ENCODE measurements at places on chromosomes 11 and 22.

GRCh38 chr22:41914611-41915034, 251 bp downstream of the SHISA8 start:
- no peak for DNase-seq

DNA sequence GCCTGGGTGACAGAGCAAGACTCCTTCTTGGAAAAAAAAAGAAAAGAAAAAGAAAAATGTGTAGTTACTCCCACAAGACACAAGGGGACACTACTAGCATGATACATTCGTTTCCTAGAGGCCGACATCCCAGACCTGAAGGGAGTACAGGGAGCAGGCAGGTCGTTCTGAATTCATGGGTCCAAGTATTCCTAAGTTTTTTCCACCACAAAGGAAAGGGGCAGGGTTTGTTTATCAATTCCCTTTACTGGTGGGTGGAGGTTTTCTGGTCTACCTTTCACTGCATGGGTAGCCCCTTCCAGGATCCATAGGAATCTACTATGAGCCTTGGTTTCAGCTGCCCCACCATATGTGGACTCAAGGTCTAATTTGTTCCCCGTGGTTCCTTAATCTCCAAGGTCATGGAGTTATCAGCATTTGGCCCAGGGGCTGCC, 11.8 kb downstream of the TIGD3 start:
- DNase-seq, result peak; percentile 69

DNA sequence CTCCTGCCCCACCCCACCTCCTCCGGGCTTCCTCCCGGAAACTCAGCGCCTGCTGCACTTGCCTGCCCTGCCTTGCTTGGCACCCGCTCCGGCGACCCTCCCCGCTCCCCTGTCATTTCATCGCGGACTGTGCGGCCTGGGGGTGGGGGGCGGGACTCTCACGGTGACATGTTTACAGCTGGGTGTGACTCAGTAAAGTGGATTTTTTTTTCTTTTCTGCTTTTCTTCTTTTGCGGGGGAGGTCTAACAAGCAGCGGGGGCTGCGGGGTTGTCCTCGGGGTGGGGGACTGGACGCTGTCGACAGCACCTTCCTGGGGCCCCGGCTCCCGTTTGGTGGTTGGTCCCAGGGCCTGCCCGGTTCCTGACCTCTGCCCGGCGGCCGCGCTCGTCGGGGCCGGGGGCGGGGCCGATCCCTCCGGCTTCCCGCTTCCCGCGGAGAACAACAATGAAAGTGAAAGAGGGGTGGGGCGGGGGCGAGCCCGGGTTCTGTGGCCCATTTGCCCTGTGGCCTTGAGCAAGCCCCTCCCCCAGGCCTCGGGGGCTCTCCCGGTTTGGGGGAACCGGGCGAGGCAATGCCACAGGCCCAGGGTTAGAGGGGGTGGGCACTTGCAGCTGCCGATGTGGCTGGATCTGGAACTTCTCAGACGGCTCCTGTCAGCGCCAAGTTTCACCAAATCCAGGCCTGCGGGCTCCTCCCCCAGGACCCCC, 975 bp upstream of the MDK start:
- peak; percentile 44 for DNase-seq

GRCh38 chr11:121213362-121213893, 79.1 kb upstream of the SC5D start:
- DNase-seq, result no peak

GRCh38 chr11:119091966-119092879, 7.5 kb downstream of the HMBS start:
- DNase-seq, result no peak

- peak; percentile 81 for DNase-seq
These were observed 56.0 kb downstream of the DCUN1D5 start for GRCh38 chr11:103035791-103036434.

GRCh38 chr11:44743959-44744557, 17.3 kb downstream of the TSPAN18 start:
- no peak for DNase-seq

GRCh38 chr11:78535027-78535426, 39.6 kb downstream of the NARS2 start:
- DNase-seq, result no peak

DNA sequence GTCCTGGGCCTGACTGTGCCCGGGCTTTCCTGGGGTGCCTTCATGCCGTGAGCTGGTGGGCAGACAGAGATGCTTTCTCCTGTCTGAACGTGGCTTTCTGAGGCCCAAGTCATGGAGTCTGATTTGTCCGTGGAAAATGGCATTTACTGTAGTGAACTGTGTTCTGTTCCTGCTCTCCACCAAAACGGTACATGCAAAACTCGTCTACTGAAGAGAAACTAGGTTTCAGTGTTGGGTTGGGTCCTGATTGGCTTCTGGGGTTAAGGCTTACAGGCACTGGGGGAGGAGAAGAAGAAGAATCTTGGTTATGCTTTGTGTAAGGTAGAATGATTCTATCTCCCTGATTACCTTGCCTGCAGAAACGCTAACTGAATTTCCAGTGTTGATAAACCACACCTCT, 541.7 kb downstream of the NTM start:
- DNase-seq, result no peak

- DNase-seq, result no peak
These were observed 3.5 kb downstream of the ARRB1 start for GRCh38 chr11:75347781-75348566.

DNA sequence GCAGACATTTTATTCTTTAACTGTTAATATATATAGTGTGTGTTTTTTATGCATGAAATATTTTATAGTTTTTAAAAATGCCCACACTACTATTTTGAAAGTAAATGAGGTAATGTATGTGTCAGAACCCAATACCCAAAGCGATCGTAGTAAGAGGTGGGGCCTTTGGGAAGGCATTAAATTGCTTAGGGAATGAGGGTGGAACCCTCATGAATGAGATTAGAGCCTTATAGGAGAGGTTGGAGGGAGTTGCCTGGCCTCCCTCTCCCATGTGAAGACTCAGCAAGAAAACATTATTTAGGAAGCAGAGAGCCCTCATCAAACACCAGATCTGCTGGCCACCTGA, 11.1 kb downstream of the KLHL35 start:
- DNase-seq, result no peak

DNA sequence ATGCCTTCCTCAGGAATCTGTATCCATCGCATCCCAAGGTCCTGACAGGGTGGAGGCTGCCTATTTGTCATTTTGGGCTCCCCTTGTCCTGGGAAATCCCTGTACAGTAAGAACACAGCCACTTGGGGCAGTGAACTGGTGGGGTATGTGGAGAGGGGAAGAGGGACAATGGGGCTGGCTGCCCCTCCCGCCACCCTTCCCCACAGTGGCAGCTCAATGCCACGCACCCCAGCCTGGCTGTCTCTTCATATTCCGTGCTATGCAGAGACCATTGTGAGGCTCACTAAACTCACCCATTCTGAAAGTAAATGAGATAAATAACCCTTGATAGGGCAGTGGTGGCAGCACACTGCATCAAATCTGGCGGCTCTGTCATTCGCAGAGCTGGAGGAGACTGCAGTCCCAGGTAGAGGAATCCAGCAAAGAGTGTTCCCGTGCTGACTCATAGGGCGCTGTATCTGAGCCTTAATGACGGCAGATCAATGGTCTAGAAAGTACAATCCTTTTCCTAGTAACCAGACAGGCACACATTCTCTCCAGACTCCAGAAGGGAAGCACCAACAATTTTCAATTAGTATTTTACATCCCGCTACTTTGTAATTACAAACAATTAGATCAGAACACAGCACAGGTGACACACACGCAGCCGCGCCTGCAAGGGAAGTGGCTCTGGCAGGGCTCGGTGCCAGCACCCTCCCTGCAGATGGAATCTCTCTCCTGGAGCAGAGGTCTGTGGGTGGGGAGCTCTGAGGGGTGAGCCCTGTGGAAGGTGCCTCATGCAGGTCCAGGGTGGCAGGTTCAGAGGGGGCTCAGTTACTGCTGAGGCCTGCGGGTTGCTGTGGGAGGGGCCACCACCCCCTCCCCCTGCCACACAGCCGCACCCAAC, 167.9 kb upstream of the B3GAT1 start:
- no peak for DNase-seq

DNA sequence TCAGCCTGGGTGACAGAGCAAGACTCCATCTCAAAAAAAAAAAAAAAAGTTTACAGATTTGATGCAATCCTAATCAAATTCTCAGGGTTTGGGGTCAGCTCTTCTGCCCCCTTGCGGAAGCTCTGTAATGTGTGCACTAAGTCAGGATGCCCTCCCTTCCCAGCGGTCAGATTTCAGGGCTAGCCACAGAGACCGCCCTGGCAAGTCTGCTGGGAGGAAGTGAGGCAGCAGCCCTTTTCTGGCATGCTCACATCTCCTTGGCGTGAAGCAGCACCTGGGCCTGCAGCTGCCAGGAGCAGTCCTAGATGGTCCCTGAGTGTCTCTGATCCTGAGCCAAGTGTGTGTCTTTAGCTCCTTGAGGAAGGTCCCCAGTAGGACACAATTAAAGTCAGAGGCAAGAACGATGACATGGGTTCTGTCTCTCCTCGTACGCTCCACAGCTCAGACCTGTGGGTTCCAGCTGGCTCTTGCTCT, 10.9 kb upstream of the APOBEC3C start:
- DNase-seq, result peak; percentile 87

DNA sequence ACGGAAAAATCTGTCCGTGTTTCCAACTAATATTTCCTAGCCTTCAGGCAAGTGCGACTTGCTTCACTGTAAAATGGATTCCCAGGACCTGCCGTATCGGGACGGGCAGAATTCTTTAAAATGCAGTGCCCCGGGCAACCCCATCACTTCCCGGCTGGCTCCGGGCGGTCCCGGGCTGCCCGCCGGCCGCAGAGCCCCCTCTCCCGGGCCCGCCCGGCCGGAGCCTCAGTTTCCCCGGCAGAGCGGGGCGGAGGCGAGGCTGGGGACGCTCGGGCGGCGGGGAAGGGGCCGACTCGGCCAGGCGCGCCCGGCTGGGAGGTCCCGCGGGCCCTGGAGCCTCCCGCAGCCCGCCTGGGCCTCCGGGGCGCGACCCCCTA, 84.2 kb upstream of the WNT7B start:
- no peak for DNase-seq

DNA sequence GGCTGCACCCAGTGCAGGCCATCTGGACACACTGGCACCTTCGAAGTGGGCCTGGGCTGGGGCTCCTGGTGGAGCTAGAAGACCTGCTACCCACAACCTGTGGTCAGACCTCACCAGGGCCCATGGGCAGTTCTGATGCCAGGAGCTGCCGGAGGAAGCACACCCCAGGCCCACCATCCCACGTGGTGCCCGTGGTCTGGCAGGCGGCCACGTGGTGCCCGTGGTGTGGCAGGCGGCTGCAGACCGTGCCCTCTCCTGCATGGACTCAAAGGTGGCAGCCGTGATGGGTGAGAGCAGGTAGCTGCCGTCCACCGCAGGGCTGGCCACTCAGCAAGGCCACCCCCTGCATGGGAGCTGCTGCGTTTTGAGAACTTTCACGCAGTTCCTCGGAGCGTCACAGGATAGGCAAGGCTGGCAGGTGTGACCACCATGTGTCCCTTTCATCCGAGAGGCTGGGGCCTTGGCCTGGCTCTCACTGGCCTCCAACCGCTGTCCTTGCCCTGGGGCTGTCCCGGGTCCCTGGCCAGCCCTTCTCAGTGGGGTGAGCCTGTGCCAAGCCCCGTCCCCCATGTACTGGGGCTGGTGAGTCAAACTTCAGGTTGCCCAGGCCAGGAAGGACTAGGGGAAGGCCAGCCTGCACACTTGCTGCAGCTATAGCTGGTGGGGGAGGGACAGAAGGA, 3.9 kb upstream of the IL17REL start:
- DNase-seq, result no peak

GRCh38 chr22:34294476-34294875, 374.2 kb upstream of the LARGE1 start:
- DNase-seq, result no peak

GRCh38 chr11:656866-657265, 19.8 kb downstream of the DRD4 start:
- no peak for DNase-seq

- DNase-seq, result no peak
These were observed 15.8 kb downstream of the SHANK3 start for GRCh38 chr22:50688448-50688847.

DNA sequence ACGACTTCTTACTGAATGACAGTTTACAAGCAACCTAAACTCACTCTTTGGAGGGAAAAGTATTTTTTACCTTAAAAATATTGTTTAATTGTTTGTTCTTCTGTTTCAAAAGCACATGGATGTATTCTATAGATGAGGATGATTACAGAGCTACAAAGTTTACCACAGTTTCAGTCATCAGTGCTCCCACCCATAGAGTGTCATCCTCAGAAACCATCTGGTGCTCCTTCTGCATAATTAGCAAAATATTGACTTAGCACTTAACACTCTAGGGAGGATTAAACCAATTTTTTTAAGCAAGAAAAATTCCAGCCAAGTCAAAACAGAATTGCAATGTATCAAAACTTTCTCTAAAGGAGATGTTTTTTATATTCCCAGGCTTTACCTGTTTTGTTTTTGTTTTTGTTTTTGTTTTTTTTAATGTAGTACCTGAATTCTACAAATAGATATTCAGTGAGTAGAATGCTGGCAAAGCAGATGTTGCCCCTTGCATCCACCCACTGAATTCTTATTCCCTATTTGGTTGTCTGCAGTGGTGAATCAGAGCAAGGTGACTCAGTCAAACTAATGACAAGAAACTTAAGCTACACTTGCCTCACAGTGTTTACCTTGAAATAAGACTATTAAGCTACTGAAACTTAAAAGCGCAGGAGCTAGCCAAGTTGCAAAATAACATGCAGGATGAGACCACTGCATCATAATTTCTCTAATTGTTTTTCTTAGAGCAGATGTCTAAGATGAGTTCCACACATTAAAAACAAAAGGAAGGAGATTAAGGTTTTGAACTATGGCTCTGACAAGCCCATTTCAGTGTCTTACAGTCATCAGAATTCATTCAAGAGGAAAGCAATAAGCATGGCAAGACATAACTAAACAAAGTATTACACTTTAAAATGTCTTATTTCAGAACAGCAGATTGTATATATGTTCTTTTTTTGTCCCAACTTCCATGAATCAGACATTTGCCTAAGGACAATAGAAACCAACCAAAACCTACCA, 155.1 kb upstream of the SOX6 start:
- no peak for DNase-seq

GRCh38 chr11:93143800-93144199, 54.0 kb downstream of the SLC36A4 start:
- DNase-seq, result no peak

DNA sequence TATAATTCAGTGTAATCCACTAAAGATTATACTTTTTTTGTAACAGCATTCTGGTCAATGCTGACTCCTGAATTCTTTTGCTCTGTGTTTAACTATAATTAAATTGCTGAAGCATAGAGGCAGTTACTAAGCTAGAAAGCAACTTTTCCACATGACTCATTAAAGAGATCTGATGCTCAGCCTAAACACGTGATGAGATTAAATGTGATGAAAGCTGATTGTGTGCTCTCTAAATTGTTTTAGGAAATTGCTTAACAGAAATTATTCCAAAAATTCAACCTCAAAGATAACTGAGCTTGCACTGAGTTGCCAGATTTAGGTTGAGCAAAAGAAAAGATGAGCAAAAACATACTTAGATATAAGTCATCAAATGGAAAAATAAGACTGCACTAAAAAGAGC, 1033.6 kb downstream of the FAM181B start:
- DNase-seq, result no peak

GRCh38 chr11:46682773-46683752, 17.4 kb downstream of the ARHGAP1 start:
- no peak for DNase-seq

- no peak for DNase-seq
These were observed 1.9 kb upstream of the CHKA start for GRCh38 chr11:68122936-68123539.

- DNase-seq, result no peak
These were observed 556 bp downstream of the CDCA5 start for GRCh38 chr11:65083134-65083833.

Data from CD4-positive, alpha-beta T cell treated with Interleukin-2 at 100 ng/mL for 4 hours (primary cell).